ENCODE measurements at places on chromosomes 7 and 10.

GRCh38 chr7:112897839-112898431, 107.7 kb upstream of the TMEM168 start:
- DNase-seq, result no peak

DNA sequence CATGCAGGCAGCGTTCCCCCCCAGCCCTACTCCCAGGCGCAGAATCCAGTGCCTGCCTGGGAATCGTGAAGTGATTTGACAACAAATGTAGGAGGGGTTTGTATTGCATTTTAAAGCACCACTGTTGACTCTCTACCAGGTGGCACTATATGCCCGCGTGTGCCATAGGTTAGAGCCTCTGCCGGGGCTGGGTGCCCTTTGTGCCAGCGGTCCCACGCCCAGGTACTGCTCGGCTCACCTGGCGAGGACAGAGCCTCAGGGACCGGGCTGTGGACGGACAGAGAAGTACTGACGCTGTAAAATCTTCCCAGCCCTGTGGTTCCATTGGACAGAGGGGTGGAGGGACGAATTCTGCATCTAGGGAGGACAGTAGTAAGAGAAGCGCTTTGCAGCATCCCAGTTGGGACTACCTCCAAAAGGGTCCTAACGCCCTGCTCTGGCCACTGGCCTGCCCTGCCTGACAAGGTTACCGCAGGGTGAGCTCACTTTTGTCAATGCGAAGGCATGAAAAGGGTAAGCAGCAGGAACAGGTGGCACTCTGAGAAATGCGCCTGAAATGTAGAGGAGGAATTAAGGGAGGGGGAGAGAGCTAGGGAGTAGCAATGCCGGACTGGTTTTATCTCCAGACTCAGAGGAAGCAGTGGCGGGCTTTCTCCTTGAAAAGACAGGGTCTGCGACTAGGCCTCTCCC, 788 bp upstream of the CACNA2D1 start:
- DNase-seq, result peak; percentile 38

DNA sequence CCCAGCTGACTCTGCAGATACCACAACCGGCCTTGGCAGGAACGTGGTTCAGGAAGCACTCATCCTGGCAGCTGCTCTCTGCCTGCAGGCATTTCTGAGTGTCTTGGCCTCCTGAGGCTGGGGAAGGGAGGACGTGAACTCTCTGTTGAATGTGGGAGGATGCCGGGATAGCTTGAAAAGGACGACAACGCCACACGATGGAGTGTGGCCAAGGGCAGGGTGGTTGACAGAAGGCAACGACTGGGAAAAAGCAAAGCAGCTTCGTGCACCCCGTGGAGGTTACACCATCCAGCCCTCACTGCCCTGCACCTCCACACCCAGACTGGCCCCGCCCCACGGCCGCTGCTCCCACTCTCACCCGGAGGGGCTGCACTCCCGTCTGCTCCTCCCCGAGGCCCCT, 466.1 kb upstream of the FOXK1 start:
- no peak for DNase-seq

- peak; percentile 34 for DNase-seq
These were observed 246 bp upstream of the WDFY4 start for GRCh38 chr10:48684463-48684791.

GRCh38 chr7:77239471-77239870, 39.9 kb upstream of the FGL2 start:
- no peak for DNase-seq

- no peak for DNase-seq
These were observed 11.6 kb upstream of the TYSND1 start for GRCh38 chr10:70158113-70158512.

- DNase-seq, result no peak
These were observed 476.1 kb downstream of the IPMK start for GRCh38 chr10:57791546-57791945.
